Endothelial cell of umbilical vein (primary cell): ENCODE measurements at places on chromosomes 1 and 21. TPM values are rescaled to one million over a fixed set of nuclear protein-coding genes. Genes with fewer than 3 reads are reported as not detected.

PIGC gene
- 15.9 and 16.1 TPM in 2 replicates for total RNA-seq

CLCA2 gene
- total RNA-seq, result 0.11 TPM in 1 of 2 replicates, not detected in the other

TSPAN2 gene
- total RNA-seq, result 2.4 and 5.0 TPM in 2 replicates

PLA2G2D gene
- not detected in 2 replicates for total RNA-seq

TNFRSF9 gene
- total RNA-seq, result 0.22 TPM in 1 of 2 replicates, not detected in the other

S100A2 gene
- total RNA-seq, result 4.0 and 4.4 TPM in 2 replicates

SYNC gene
- 6.5 and 9.4 TPM in 2 replicates for total RNA-seq

SYDE2 gene
- total RNA-seq, result 2.9 and 3.1 TPM in 2 replicates

CLEC20A gene
- not detected in 2 replicates for total RNA-seq

PPM1J gene
- total RNA-seq, result 1.7 and 2.4 TPM in 2 replicates

SLAMF7 gene
- total RNA-seq, result not detected in 2 replicates

RGS16 gene
- not detected in 2 replicates for total RNA-seq

OR2G6 gene
- not detected in 2 replicates for total RNA-seq

CHIT1 gene
- total RNA-seq, result not detected in 2 replicates

MCL1 gene
- total RNA-seq, result 186 and 212 TPM in 2 replicates
